Nucleus accumbens (tissue), 56 donors: ENCODE measurements at places on chromosomes 13 and 19.
A peak's percentile ranks its signal among the peaks of the same experiment; 100 is the strongest.

DNA sequence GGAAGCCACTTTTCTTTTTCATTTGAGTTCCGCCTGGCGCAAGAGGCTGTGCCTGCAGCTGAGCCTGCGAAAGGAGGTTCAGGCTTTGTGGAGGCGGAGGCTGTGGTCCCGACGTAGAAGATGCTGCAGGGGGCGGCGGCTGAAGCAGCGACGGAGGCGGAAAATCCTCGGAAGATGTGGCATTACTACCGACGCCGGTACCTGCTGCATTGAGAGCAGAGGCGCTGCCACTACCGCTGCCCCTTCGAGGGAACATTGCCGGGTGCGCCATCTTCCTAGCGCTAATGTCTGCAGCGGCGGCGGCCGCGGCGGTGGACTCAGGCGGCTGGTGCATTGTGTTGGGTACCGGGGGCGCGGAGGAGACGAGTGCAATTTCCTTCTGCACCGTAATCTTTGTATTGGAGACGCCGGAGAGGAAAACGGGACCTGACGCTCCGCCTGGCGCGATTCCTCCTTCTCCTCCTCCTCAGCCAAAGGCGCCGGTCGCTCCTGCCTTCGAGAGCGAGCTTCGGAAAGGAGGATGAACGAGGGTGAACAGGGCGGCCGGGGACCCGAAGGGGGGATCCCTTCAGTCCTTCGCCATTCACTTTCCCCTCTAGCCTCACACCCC lies at the start of gene TSC22D1:
Gene TSC22D1, minus strand, starts transcription at position 590 of the 610 bp plus-strand sequence. Its CDS starts 256 bp downstream, at position 334.
- DNase-seq: peak; percentile 74

DNA sequence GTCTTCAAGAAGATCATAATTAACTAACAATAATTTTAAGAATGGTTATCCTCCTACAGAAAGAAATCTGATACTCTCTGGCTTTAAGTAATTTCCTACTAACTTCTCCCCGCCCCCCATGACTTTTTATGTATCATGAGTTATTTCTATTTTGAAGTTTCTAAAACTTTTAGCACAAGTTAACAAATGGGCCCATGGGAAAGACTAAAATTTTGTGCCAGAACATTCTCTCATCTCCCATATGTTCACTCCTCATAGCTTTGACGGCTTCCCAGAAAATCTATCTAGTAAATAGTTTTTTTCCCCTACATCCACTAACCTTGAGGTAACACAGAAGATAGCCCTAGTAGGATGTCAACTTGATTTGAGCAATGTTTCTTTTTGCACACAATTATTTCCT lies 148.3 kb downstream of the POSTN start:
- no peak for DNase-seq

GRCh38 chr13:97028441-97029299 lies 34.4 kb upstream of the OXGR1 start:
- no peak for DNase-seq

DNA sequence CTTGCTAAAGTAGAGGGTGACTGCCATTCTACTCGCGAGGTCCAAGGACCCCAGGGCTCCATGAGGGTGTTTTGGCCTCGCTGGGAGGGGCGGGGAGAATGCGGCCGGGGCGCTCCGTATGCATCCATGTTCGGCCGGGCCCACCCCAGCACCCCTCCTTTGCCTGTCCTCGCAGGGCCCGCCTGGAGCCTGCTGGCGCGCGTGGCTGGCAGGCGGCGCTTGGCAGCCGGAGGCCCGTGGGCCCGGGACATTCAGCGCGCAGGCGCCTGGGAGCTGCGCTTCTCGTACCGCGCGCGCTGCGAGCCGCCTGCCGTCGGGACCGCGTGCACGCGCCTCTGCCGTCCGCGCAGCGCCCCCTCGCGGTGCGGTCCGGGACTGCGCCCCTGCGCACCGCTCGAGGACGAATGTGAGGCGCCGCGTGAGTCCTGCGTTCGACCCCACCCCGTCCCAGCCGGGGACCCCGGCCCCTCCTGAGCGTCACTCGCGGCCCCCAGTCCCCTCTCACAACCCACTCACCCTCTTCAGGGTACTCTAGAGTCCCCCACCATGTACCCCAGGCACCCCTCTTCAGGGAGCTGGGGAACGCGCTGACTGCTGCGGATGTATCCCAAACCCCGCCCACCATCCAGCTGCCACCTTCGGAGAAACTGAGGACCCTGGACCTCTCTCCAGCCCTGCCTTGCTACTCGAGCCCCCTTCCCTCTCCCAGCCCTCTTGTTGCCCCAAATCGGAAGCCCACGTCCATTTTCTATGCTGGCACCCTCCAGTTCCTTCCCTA lies 4.1 kb downstream of the DLL3 start:
- DNase-seq: no peak

- DNase-seq: peak; percentile 25
Measured at GRCh38 chr19:14432791-14433553, at the start of gene PKN1. PKN1 (plus strand) TSS chr19:14433306; CDS start chr19:14433522, 216 bp downstream.
